ENCODE measurements at places on chromosomes 16 and 17.

DNA sequence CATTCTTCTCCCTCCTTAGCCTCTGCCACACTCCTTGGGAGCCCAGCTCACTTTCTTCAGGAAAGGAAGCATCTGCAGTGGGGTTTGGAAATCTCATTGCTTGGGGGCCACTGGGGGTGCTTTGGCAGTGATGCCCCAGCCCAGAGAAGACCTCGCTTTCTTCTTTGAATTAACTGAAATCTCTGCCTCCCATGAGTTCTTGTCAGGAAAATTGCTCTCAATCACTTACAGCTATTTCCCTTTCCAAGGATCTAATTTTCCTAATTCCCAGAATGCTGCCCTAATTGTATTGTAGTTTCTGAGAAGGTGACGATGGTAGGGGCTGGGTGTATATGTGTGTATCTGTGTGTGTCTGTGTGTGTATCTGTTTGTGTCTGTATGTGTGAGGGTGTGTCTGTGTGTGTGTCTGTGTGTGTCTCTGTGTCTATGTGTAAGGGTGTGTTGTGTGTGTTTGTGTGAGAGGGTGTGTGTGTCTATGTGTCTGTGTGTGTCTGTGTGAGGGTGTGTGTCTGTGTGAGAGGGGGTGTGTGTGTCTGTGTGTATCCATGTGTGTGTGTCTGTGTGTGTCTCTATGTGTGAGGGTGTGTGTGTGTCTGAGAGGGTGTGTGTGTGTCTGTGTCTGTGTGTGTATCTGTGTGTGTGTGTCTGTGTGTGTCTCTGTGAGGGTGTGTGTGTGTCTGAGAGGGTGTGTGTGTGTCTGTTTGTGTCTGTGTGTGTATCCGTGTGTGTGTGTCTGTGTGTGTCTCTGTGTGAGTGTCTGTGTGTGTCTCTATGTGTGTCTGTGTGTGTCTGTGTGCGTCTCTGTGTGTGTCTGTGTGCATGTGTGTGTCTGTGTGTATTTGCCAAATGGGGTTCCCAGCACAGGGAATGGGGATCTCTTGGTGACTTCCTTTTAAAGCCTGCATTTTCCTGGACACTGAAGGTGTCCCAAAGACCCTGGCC is 83.5 kb upstream of the DNAJA2 start:
- no peak for DNase-seq

- DNase-seq, result no peak
Measured at GRCh38 chr16:79261481-79261940, 339.0 kb downstream of the MAF start.

DNA sequence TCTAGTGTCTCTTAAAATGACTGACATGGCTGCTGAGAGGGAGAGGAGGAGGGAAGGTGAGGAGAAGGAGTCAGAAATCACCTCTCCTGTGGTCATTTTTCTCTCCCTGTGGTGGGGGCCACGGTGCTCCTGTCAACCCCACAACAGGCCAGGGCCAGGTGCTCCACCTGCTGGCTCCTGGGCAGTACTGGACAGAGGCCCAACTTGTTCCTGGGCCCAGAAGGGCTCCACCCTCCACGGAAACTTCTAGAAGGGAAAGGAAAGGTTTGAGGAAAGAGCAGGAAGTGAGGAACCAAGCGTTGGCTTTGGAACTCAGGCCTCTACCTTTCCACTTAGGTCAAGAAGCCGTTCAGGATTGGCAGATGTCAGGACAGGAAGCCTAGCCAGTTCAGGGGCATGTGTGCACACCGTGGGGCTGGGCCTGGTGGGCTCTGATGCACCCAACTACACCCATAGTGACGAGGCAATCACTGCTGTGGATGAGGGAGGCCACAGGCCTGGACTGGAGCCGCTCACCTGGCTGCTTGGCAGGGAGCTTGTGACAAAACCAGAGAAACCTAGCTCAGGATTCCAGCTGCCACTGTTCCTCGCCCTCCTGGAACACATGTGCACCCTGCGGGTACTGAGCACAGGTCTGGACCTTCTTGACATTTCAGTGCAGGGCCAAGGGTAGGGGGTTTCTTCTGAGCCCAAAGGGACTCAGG is 36.1 kb downstream of the WNT3 start:
- no peak for DNase-seq

GRCh38 chr16:23836404-23837311 is 875 bp downstream of the PRKCB start:
- DNase-seq, result no peak

DNA sequence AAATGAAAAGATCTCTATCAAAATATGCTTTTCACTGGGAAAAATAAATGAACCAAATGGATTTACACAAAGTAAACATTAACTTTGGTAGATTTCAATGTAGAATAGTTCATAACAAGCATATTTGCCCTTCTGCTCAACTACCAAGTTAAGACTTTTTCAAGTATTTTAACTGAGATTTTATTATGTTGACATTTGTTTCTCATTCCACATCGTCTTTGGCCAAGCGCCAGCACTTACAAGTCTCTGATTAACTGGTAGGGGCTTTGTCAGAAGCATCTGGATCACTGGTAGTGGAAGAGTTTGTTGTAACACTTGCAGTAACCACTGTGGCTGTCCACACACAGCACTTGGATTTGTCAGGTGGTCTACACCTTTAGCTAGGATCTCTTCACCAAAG is 22.9 kb downstream of the SLFN12L start:
- DNase-seq, result no peak

- DNase-seq, result no peak
Measured at GRCh38 chr17:17675925-17676534, 5.2 kb upstream of the RAI1 start.

- DNase-seq, result no peak
Measured at GRCh38 chr17:65099941-65100315, 37.2 kb upstream of the RGS9 start.

DNA sequence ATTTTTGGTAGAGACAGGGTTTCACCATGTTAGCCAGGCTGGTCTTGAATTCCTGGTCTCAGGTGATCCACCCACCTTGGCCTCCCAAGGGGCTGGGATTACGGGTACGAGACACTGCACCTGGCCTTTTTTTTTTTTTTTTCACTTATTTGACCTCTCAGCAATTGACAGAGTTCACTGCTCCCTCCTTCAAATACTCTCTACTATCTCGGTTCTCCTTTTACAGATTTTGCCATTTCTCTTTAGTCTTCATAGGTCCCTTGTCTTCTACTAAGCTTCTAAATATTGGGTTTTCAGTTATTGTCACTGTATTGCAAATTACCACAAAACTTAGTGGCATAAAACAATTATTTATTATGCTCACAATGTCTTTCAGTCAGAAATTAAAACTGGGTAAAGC is 159.3 kb downstream of the TRIM37 start:
- DNase-seq, result no peak

- no peak for DNase-seq
Measured at GRCh38 chr17:64103391-64104364, 26.3 kb downstream of the ERN1 start.

- no peak for DNase-seq
Measured at GRCh38 chr16:35102780-35103403, 1643.5 kb downstream of the TP53TG3F start.

GRCh38 chr17:77128896-77129567 is 11.7 kb upstream of the SEC14L1 start:
- no peak for DNase-seq

GRCh38 chr16:85535352-85536072 is 77.6 kb upstream of the GSE1 start:
- no peak for DNase-seq

DNA sequence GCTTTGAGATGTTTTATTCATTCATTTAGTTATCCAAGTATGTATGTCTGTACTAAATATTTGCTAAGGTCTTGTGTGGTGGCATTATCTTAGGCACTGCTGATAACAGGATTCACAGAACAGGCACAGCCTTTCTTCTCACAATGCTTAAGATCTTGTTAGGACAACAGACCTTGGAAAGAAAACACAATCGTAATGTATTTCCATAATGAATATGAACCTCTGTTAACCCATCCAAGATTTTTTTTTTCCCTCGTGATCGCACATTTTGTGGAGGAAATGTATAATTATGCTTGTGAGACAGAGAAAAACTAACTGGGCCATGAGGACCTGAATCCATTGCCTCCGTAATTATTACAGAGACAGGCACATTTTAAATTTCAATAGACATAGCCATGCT is 121.9 kb downstream of the NPIPB5 start:
- DNase-seq, result no peak

DNA sequence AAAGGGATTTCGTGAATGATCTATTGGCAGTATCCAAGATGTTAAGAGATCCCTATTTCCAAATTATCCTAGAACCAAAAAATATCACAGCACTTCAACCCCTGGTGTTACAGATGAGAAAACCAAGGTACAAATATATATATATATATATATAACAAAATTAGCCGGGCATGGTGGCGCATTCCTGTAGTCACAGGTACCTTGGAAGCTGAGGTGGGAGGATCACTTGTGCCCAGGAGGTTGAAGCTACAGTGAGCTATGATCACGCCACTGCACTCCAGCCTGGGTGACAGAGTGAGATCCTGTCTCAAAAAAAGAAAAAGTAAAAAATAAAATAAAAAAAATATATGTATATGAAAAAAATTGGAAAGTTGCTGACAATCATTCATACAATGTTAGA is 637 bp upstream of the CLN3 start:
- DNase-seq, result no peak

Data from AG09309 (cell line).